ENCODE measurements at places on chromosomes 1 and 21.

- DNase-seq, result no peak
These were observed 8.4 kb downstream of the CFAP126 start for GRCh38 chr1:161359291-161359690.

GRCh38 chr21:44994047-44994694 lies 54.3 kb downstream of the SLX9 start:
- no peak for DNase-seq

DNA sequence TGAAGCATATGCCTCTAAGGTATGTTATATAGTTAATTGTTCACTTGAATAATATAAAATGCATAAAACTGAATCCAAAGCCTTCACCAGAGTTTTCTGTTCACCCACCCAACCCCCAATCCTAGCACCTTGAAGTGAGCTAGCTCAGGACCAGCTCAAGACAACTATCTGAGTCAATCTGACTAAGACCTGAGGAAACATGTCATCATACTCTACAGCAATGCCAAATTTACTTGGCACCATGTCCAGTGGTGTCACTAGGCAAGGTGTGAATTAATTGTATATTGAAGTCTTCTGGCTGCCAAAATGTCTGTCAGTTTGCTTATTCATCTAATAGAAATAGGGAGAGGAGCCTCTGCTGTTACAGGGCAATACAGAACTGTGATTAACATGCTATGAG lies 3.8 kb downstream of the DNASE2B start:
- DNase-seq, result no peak

- DNase-seq, result no peak
These were observed 124.8 kb downstream of the LRIG2 start for GRCh38 chr1:113197719-113198330.

GRCh38 chr1:194535369-194535768 lies 1349.0 kb upstream of the B3GALT2 start:
- no peak for DNase-seq

GRCh38 chr1:225766967-225767633 lies 10.5 kb upstream of the SRP9 start:
- DNase-seq, result no peak

DNA sequence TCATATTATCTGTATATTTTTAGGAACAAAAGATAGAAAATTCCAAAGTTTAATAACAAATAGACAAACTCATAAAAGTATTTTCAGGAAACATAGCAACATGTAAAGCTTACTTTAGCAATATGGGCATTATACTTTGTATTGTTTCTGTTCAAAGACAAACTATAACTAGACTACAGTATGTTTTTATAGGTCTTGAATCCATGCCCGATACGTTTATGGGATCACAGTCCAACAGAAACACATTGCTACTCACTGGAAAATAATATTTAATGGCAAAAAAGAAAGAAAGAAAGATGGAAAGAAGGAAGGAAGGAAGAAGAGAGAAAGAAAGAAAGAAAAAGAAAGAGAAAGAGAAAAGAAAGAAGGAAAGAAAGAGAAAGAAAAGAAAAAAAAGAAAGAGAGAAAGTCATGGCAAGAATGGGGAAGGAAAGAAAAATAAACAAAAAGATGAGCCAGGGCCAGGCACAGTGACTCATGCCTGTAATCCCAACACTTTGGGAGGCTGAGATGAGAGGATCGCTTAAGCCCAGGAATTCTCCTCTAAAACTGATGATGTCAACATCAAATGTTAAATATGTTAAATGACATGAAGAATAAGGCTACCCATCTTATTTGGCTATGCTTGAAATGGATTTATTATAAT lies 32.7 kb downstream of the TM2D1 start:
- DNase-seq, result no peak

GRCh38 chr1:41898191-41898713 lies 20.5 kb downstream of the HIVEP3 start:
- DNase-seq, result peak; percentile 86

- no peak for DNase-seq
These were observed 49.5 kb upstream of the GPR52 start for GRCh38 chr1:174398246-174398645.

DNA sequence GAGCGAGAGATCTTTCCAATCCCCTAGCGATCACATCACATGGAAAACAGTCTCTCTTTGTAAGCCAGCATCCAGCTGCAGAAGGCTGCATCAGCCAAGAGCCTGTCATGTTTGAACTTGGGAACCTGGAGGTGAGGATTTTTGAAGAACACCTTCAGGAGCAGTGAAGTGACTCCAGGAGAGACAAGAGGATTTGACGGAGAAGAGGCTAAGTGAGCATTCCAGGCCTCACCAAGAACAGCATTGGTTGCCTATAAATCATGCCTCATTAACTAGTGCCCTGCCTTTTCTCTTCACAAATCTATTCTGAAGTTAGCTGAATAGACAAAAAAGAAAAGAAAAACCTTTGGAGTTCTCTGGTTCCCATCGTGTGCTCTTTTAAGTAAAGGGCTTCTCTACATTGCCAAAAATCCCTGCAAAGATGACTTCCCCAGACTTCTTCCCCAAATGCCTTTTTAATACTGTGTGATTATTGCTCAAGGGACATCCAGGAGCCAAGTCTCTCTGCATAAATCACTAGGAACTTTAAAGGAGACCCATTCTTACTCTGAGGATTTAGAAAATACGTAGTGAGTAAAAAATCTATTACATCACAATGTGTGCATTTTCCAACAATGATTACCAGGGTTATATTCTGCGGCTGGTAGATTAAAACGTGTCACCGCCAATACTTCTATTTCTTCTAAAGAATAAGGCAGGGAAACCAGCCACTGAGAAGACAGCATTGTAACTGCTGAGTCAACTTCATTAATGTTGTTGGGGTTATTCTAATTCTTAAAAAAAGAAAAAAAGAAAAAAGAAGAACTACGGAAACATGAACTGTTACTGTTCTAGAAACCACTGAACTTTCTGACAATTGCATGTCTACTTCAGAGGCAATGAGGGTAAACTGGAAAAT lies 95.2 kb downstream of the KIF14 start:
- DNase-seq, result no peak

DNA sequence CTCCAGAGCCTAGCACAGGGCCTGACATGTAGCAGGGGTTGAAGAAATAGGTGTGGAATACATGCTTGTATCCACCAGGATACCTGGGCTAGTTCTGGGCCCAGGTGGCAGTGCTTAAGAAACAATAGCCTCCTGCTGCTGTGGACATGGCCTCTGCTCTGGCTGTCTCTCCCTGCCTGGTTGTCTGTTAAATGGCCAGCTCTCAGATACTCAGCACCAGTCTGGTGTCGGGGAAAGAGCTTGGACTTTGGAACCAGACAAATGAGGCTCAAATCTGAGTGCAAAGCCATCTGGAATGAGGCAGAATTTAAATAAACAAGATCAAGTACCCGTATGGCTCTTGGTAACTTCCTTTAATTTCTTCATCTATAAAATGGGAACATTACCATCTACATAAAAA lies 31.5 kb downstream of the SESN2 start:
- DNase-seq, result no peak

GRCh38 chr1:26717017-26717491 lies 21.2 kb downstream of the ARID1A start:
- DNase-seq, result no peak

- DNase-seq, result no peak
These were observed 39.7 kb upstream of the RUNX3 start for GRCh38 chr1:24969596-24970398.

DNA sequence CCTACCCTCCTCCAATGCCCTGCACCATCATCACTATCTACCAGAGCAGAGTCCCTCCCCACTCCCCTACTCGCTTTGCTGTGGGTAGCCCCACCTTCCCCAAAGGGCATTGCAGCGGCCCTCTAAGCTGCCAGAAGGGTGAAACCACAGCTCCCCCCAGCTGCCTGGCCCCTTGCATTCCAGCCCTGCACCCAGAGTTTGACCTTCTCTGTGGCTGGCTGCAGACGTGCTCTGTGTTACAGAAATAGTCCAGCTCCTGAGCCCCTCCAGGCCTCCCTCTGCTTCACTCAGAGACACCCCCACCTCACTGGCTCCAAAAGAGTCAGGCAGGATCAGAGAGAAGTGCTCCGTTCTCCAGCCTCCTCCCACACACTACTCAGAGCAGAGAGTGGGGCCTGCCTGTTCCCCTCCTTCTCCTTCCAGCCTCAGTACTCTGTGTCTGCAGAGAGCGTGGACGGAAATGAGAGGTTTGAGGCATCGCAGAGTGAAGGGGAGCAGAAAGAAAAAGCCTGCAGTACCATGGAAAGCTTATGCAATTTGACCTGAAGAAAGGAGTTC lies 63.2 kb downstream of the PLEKHA6 start:
- DNase-seq, result no peak

DNA sequence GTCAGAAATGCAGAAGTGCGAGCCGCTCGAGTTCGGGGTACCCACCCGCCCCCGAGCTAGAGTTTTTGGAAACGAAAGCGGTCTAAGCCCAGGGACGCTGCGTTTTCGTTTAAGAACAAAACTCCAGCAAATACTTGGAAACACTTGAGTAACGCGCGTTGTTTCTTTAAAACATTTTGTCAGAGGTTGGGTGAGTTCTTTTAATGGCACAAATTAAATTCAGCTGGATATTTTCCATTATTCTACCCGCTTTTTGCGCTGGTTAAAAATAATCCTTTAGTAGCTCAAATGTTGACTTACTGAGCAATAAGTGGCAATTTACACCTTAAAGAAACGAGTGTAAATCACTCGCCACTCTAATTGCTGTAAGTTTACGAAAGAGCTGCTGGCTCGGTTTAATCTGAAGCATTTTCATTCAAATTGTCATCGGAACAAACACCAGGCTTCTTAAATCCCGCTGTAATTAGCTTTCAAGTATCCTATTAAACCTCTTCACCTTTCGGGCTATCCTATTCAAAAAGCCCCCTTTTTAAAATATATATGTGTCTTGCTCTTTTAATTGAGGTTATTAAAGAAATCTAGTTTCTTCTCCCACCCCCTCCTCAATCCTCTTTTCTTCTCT lies 1.5 kb downstream of the LHX8 start:
- no peak for DNase-seq

DNA sequence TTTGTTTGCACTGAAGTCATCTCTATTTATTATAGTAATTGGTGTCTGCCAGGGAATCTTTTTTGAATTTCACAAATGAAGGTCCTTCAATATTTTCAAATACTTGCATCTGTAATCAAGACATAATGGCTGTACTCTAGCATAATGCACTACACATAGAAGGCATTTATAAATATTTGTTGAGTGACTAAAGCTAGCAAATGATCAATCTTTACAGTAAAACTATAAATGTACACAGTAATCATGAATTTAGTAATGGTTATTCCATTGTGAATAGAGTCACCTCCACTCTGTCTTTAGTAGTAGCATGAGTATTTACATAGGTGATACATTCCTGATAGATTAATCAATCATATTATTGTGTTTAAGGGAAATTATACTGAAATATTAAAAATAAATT lies 119.6 kb downstream of the USH2A start:
- DNase-seq, result no peak

DNA sequence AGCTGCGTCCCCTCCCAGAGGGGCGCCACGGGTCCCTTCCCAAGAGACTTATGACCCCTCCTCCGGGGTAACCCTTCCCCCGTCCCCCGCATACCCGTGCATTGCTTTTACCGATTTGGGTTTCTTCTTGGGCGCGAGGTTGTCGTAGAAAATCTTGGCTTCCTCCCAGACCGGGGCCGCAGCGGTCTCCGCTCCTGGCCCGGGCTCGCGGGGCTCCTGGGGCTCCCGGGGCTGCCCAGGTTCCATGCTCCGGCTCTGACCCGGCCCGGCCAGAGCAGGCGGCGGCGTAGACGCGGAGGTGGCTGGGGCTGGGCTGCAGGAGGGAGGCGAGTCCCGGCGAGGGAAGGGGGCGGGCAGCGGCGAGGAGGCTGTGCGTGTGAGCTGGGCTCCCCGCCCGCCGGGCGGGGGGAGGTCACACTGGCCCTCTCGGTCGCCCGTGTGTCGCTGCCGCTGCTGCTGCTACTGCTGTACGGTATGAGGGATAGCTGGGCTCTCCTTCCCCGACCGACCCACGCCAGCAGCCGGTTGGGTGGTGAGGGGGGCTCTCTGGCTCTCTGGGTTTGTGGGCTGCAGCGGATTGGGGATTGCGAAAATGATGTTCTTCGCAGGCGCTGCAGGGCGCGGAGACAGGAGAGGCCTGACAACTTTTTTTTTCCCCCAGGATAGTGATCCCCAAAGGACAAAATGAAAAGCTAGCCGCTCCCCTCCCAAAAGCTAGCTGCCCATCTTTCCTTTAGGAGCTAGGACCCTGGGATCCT lies at the start of gene NT5C1A:
NT5C1A (minus strand) TSS at position 315 of the 758 bp plus-strand sequence; CDS start at position 246, 69 bp downstream.
- DNase-seq, result no peak

GRCh38 chr1:110210604-110211495 lies 736 bp downstream of the KCNC4 start:
- DNase-seq, result peak; percentile 43

DNA sequence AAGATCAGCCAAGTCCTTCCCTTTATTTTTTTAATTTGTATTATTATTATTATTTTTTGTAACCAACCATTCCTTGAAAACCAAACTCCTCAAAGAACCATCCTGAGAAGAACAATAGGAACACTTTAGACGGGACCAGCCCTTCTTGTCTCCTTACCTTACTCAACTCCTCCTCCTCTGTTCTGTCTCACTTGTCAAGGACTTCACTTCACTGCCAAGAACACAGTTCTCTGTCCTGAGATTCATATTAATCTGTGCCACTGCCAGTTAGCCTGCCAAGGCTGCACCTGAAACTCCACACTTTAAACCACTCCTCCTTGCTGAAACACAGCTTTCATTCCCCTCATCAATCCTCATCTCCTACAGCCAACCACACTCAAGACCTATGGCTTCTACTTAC lies 73.8 kb upstream of the ATP1A1 start:
- DNase-seq, result no peak

GRCh38 chr21:46211786-46212720 lies 16.5 kb downstream of the LSS start:
- DNase-seq, result no peak

DNA sequence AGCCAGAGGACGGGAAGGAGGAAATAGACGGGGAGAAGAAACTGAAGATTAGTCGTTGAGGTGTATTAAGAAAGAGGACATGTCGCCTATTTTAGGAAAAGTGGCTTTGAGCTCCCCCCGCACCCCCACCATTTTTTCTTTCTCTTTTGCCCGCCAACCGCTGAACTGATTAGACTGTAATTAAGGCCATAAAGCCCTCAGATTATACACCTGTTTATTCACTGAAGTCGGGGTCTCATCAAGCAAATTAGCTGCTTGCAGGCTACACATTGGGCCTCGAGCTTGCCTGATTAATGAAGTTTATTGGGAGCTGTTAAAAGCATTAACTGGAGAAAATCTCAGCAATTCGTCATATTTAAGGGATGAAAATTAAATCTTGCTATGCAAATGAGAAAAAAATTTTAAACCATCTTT lies 119.4 kb upstream of the RRP15 start:
- DNase-seq, result no peak

- DNase-seq, result no peak
These were observed 332.6 kb downstream of the NPHP4 start for GRCh38 chr1:5659606-5660005.

- no peak for DNase-seq
These were observed 201.5 kb upstream of the C1orf174 start for GRCh38 chr1:4101459-4102161.

- DNase-seq, result no peak
These were observed 12.1 kb upstream of the CNTN2 start for GRCh38 chr1:205030896-205031295.

- no peak for DNase-seq
These were observed 2.7 kb upstream of the PLEKHO1 start for GRCh38 chr1:150146849-150147542.
